ENCODE measurements at places on chromosomes 13 and 19.
A peak's percentile ranks its signal among the peaks of the same experiment; 100 is the strongest.

DNA sequence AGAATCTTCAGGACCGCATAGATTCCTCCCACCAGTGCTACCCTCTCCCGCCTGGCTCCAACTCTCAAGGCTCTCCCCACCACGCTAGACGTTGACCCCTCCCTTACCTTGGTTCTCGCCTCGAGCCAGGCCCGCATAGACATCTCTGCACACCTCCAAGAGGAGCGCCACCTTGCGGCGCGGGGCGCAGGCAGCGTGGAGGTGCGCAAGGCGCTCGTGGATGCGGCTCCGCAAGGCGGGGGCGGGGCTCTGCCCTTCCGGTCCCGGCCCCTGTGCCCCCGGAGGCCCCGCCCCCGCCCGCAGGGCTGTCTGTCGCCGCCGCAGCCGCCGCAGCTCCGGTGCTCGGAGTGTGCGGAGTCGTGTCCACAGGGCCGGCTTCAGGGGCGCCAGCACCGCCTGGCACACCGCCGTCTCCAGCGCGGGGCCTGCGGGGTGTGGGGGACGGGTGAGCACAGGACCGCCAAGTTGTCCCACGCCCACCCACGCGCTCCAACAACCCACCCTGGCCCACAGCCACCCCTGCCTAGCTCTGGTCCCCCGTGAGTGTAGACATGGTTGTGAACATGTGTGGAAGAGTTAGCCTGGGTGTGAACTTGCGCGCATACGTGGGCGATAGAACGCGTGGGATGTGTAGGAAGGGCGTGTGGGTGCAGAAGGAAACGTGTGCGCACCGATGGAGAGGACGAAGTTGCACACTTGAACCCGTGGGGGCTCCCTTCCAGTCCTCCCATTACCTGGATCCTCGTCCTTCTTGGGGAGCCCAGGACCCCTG is 8.1 kb downstream of the RINL start:
- DNase-seq = peak; percentile 87

- no peak for DNase-seq
Measured at GRCh38 chr19:33376423-33376822, 2.9 kb downstream of the CEBPG start.

- no peak for DNase-seq
Measured at GRCh38 chr13:47455626-47456025, 545.4 kb downstream of the SUCLA2 start.

GRCh38 chr19:32346901-32347300 is 1.5 kb downstream of the ZNF507 start:
- DNase-seq = no peak

- no peak for DNase-seq
Measured at GRCh38 chr13:45765464-45765863, 63.3 kb downstream of the CBY2 start.

GRCh38 chr13:111005808-111006505 is 91.1 kb upstream of the ANKRD10 start:
- DNase-seq = no peak

DNA sequence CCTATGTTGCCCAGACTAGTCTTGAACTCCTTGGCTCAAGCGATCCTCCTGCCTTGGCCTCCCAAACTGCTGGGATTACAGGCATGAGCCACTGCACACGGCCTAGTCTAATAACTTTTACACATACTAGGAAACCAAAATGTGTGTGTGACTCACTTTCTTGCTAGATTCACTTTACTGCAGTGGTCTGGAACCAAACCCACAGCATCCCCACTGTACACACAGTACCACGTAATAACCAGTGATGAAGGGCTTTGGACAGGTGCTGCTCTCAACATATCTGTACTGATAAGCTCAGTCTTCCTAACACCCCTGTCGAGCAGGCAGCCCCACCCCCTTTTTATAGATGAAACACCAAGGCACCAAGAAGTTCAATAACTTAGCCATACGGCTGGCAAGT is 5.1 kb downstream of the DNMT1 start:
- DNase-seq = no peak

- no peak for DNase-seq
Measured at GRCh38 chr19:13492128-13492527, 14.2 kb downstream of the CACNA1A start.

DNA sequence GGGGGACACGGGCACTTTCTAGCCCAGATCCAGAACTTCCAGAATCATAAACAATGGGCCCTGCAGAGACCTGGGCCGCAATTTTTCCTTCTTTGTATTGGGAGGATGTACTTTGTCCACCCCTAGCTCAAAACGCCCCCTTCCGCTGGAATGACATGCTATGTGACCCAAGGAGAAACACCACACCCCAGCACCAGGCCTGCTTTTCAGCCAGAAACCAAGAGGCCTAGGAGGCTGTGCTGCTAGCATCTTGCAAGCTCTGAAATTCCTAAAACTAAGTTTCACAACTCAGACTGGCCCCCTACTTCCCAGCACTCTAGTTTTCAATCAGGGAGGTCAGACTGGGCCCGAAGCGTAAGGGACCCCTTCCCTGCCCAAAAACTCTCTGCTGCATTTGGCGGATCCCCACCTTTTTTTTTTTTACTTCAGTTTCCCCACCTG is 538 bp downstream of the LSM4 start:
- DNase-seq = no peak

DNA sequence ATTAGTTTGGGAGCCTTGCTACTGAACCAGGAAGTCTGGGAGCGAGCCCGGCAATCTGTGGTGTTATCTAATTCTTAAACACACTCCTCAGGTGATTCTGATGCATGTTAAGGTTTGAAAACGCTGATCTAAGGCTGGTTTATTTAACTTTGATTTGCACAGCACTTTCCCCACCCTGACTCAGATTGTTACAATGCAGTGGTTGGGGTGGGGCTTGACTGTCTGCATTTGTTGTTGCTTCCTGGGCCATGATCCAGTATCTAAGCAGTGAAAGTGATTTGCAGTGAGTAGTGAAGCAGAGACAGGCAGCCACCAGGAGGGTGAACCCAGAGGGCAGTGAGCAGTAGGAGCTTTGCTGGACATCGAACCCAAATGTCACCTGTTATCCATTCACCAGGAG is 81.6 kb upstream of the ARGLU1 start:
- DNase-seq = no peak

DNA sequence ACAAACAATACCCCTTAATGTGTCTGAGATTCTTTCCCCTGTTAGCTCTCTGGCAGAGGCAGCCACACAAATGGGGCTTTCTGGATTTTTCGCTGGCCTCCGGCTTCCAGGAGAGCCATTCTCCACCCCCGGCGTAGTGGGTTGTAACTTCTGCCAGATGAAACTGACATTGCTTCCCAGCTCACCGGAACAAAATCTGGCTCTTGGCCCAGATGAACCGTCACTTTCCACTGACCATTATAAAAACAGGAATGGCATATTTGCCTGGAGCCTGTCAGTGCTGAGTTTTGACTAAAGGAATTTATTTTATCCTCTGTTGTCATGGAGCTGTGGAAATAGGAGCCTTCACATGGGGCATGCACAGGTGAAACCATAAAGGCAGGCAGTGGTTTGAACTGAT is 120.6 kb upstream of the GPR12 start:
- no peak for DNase-seq

- DNase-seq = no peak
Measured at GRCh38 chr13:96492766-96493165, 402.9 kb downstream of the HS6ST3 start.

DNA sequence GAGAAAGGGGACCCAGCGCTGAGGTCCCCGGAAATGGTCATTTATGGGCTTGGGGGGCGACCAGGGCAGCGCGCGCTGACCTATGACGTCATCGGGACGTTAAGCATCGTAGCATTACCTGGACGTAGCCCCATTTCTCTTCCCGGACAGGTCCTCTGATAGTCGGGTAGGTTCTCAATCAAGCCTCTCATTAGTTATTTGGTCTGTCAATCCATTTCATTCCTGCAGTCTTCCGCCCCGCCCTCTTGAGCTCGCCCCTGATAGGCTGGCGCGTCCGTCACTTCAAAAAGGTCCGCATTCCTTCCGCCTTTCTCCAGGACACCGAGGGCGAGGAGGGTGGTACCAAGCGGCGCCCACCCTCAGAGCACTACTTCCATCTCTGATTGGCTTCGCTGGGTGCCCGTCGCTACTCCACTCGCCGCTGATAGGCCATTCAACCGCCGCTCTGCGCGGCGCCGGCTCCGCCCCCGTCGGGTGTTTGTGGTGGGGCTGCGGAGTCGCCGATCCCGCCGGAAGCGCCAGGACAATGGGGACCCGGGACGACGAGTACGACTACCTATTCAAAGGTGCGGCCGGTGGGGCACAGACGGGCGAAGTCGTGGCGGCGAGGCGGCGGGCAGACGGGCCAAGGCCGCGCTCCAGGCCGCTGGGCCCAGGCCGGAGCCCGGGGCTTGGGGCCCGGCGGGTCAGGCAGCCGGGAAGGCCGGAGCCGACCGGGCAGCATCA is at the start of gene RAB11B:
Gene RAB11B (plus strand): TSS at position 470 of the 726 bp plus-strand sequence. CDS start 57 bp downstream, at position 527.
- DNase-seq = peak; percentile 96

DNA sequence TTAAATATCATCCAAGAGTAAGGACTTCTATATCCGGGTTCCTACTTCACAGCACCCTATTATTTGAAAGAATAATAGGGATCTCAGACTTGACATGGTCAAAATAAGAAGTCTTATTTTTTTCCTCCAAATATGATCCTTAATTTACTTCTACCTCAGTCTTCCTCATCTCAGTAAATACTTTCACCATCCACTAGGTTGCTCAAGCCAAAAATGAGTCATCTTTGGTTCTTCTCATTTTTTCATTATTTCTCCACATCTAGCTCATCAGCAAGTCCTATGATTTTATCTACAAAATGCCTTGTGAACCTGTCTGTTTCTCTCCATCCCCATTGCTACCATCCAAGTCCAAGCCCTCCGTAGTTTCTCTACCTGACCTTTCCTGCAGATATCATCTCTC is 121.9 kb upstream of the GJB6 start:
- DNase-seq = no peak

DNA sequence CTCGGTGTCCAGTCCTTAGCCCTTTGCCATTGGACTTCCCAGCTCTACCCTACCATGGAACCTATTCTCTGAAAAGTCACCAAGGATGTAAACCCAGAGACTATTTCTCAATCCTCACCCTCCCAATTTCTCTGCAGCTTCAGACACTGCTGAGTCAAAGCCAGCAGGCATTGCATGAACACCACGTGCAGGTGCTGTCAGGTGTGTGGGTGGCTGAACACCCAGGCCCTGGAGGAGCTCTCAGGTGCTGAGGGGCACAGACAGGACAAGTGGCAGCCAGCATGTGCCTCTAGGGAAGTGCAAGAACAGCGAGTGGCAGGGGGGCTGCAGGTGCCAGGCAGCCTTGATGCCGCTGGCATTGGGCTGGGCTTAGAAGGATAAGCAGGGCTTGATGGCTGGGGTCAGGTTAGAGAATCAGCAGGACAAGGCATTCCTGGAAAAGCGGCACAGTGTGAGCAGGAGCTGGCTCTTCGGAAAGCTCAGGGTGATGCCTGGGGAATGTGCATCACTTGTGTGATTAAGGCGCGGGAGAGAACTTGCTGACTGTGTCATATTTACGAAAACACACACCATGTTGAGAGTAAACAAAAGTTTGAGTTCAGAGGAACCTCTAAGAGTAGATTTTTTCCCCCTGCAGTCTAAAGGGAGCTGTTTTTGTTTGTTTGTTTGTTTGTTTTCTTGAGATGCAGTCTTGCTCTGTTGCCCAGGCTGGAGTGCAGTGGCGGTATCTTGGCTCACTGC is 83.8 kb downstream of the LNX2 start:
- DNase-seq = no peak

GRCh38 chr19:31274251-31275067 is 74.8 kb downstream of the TSHZ3 start:
- DNase-seq = no peak

DNA sequence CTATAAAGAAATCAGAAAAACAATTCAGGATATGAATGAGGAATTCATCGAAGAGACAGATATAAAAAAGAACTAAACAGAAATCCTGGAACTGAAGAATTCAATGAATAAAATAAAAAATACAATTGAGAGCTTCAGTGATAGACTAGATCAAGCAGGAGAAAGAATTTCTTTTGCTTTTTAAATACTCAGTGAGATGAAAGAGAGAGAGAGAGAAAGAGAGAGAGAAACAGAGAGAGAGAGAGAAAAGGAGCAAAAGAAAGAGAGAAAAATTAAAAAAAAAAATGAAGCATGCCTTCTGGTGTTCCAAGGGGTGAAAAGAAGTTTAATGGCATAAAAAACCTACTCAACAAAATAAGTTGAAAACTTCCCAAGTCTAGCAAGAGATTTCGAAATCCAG is 22.0 kb upstream of the SLC7A9 start:
- no peak for DNase-seq

- DNase-seq = no peak
Measured at GRCh38 chr19:56637976-56638555, 4.9 kb upstream of the SMIM17 start.

- no peak for DNase-seq
Measured at GRCh38 chr13:113897161-113897560, 33.3 kb upstream of the GAS6 start.

DNA sequence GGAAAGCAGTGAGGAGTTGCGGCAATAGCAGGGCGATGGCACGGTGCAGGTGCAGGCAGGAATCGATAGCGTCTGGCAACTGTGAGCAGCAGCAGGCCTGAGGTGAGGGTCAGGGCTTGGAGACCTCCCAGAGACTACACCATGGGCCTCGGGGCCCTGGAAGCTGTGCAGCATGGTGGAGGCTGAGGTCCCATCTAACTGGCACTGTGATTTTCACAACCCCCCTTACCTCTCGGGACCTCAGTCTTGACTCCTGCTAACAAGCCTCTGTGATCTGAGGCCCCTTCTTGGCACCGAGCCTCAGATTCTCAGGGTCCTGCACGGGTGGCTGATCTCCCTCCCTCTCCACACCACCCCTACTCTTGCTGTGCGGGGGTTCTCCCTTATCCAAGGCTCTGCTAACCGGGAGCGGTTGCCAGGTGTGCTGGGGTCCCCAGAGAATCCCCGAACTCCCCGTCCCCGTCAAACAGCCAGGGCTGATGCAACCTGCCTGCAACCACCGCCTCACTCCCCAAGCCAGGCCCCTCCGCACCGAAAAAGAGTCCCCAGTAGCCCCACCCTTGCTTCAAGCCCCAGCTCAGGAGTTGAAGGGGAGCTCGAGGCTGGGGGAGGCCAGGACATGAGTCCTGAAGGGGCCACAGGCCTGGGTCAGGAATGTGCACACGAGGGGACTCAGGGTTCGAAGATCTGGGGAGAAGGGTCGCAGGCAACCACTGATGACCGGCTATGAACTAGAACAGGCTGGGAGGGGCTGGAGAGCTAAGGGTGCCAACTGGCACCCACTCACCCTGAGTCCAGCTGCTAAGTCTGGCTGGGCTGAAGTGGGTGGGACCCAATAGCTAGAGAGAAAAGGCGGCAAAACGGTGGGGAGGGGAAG is 4.8 kb upstream of the ATF5 start:
- no peak for DNase-seq

DNA sequence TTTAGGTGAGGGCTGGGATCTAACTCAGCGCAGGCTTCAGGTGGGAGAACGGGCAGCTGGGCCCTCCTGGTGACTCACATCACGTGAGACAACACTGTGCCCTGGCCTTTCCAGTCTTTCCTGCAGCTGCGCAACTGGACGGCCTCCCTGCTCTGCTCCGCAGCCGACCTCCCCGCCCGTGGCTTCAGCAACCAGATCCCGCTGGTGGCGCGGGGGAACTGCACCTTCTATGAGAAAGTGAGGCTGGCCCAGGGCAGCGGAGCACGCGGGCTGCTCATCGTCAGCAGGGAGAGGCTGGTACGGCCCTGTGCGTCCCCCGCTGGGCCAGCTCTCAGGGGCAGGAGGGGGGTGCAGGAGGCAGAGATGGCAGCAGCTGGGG is 8.8 kb downstream of the SPPL2B start:
- no peak for DNase-seq

- no peak for DNase-seq
Measured at GRCh38 chr19:36686365-36687213, 823 bp upstream of the ZNF567 start.

GRCh38 chr19:49119411-49120324 is at the start of gene PPFIA3:
Gene PPFIA3, plus strand, starts transcription at chr19:49119544. Its CDS starts 8,330 bp downstream, at chr19:49127874.
- no peak for DNase-seq

GRCh38 chr19:55082020-55082851 is 6.6 kb downstream of the EPS8L1 start:
- peak; percentile 20 for DNase-seq

Measured in stimulated activated CD4-positive, alpha-beta T cell treated with anti-CD3 and anti-CD28 coated beads, Interleukin-1b, Interleukin-23, amount 100 ng/mL, for 1 hour (primary cell).